ENCODE measurements at places on chromosomes 5 and 9.

GRCh38 chr5:5291357-5291756 is 131.1 kb upstream of the ICE1 start:
- DNase-seq: no peak

- DNase-seq: no peak
Observed at GRCh38 chr5:981456-981855, 27.1 kb upstream of the NKD2 start.

DNA sequence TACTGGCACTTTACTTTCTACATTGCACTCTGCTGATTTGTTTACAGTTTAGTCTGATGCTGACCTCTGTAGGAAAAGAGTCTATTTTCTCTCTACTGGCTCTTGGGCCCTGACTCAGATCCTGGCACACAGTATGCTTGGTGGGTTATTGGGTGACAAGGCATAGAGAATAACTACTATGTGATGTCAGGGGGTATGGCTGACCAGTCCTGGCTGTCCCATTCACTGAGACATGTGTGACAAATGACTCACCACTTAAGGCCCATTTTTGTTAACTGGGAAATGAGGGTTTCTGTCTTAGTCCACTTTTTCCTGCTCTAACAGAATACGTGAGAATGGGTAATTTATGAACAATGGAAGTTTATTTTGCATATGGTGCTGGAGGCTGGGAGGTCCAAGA is 66.4 kb downstream of the DAPK1 start:
- DNase-seq: no peak

- DNase-seq: no peak
Observed at GRCh38 chr5:134142052-134142451, 27.6 kb downstream of the TCF7 start.

GRCh38 chr9:6852243-6852963 is 94.6 kb downstream of the KDM4C start:
- no peak for DNase-seq
